ENCODE measurements at places on chromosomes 3 and 15. TPM values are rescaled to one million over a fixed set of nuclear protein-coding genes. Genes with fewer than 3 reads are reported as not detected.

WDR76 gene
- total RNA-seq = 7.9 TPM

FEZF2 gene
- total RNA-seq = not detected

CFAP92 gene
- 0.39 TPM for total RNA-seq

TNFAIP8L3 gene
- total RNA-seq = not detected

ZBED2 gene
- 95.4 TPM for total RNA-seq

GOLGA6L10 gene
- total RNA-seq = not detected

ZDHHC23 gene
- 3.5 TPM for total RNA-seq

CPNE9 gene
- not detected for total RNA-seq

NDN gene
- 42.9 TPM for total RNA-seq

CCK gene
- total RNA-seq = not detected

STARD9 gene
- 11.0 TPM for total RNA-seq

REC114 gene
- not detected for total RNA-seq

ANKRD34C gene
- total RNA-seq = under 0.01 TPM

THBS1 gene
- total RNA-seq = 10,188 TPM

IVD gene
- 18.1 TPM for total RNA-seq

HIGD2B gene
- total RNA-seq = 0.39 TPM

CNTN3 gene
- 3.3 TPM for total RNA-seq

NMB gene
- 3.5 TPM for total RNA-seq

RPUSD3 gene
- total RNA-seq = 53.8 TPM

SLC24A5 gene
- not detected for total RNA-seq
